ENCODE measurements at places on chromosomes 4 and X.

DNA sequence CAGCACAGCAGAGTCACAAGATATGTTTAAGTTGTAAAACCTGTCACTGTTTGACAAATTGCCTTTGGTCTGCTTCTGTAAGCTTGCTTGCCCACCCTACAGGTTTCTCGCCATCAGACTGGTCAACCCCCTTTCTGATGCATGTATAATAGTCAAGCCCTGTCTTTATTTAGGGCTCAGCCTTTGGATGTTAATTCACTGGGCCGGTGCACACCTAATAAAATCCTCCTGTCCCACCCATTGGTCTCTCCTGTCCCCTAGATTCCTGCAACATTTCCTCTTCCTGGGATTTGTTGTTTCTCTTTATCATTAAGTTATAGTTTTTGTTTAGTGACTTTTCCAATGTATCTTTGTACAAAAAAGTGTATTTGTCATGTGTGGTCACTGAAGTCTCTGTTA, 38.2 kb downstream of the GLUD2 start:
- no peak for DNase-seq

DNA sequence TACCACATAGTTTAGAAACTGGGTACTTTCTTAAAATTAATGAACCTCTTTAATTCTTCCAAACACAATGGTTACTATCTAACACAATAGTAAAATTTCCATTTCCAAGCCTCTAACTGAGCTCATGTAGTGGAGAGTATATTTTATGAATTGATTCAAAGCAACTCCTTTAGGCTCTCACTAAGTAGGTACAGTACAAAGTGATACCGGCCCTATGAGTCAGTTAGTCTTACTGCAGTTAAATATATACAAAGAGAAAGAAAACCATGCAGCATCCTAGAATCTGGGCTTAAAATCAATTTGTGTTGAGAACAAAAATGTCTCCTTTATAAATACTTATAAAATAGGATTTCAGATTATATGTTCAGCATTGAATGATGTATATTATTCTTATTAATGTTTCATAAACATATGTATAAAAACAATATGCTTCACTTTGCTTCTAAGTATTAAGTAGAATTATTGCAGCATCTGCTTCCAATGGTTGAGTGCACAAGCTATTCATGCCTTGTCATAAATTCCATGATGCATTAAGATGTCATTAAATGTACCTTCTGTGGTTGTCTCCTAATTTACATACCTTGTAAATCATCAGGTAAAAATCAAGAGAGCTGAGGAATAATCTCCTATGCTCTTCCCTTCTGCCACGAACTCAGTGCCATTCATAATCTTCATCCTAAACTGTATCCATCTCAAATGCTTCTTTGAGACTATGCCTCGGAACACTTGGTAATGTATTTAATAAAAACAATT, 1037.8 kb downstream of the STPG2 start:
- no peak for DNase-seq

DNA sequence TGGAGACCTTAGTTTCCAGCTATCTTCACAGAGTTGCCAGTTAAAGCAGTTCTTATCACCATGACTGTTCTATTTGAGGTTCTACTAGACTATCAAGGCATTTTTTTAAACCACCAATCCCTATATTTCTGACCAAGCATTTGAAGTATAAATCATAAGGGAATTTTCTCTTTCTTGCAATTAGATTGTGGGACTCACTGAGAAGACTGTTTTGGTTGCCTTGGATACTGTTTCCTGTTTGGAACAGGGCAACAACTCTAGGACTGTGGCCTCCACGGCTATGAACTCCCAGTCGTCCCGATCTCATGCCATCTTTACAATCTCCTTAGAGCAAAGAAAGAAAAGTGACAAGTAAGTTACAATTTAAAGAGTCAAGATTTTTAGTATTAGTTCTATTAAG, 11.8 kb downstream of the KIF4A start:
- no peak for DNase-seq

DNA sequence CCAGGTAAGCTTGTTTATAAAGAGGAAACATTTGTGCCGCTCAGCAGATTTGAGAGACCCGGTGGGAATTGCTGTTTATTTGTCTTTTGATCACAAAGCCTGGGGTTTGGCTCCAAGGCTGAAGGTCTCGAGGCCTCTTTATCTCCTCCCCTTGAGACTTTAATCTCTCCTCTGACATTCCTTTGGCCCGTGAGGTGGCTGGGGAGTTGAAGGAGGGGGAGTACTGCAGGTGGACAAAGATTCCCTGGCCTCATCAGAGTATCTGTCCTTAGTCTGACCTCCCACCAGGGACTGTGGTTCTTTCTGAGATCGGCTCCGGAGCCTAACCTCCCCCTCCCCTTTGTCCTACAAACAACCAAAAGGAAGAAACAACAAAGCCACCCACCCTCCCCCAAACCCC, 216.5 kb downstream of the MID1IP1 start:
- no peak for DNase-seq

DNA sequence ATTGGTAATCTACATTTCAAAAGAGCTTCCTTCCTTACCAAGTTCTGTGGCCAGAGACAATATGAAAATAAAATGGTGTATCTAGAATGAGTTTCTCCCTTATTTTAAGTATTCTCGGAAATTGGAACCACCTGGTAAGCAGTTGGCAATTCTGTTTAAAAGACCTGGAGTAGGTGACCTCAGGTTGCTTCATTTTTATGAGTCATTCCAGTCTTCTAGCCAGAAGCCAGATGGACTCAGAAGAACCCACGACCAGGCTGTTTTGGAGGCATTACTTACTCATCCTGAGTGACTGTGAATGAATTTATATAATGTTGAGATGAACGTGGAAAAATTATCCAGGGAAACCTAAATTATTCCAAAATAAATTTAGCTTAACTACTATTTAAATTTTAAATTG, 9.1 kb downstream of the BMPR1B start:
- DNase-seq = no peak

DNA sequence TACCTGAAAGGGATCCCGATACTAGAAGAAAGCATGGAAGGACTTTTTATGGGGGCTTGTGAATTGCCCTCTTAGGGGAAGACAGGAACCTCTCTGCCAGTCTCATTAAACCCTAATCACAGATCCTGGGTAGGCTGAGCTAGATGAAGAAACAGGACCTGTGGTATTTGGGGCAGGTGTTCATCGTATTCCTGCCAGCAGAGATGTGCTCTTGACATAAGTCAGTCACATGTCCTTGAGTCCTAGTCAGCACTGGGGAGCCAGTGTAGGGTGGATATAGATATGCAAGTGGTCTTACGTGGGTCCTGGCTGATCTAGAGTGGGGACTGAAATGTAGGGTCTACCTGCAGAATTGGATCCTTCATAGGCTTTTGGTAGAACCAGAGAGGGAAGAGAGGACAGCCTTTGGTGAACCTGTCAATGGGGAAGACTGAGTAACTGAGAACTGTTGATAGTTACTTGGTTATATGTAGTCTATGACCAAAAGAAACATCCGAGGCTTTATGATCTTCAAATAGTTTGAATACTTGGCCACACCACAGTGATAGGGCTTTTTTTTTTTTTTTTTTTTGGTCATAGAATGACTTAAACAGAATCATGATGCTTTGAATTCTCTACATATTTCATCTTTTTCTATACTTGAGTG, 63.5 kb upstream of the WDR1 start:
- no peak for DNase-seq

DNA sequence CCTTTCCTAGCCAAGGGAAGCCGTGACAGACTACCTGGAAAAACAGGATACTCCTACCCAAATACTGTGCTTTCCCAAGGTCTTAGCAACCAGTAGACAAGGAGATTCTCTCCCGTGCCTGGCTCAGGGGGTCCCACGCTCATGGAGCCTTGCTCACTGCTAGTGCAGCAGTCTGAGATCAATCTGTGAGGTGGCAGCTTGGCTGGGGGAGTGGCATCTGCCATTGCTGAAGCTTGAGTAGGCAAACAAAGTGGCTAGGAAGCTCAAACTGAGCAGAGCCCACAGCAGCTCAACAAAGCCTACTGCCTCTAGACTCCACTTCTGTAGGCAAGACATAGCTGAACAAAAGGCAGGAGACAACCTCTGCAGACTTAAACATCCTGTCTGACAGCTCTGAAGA, 177.1 kb downstream of the PARM1 start:
- no peak for DNase-seq

DNA sequence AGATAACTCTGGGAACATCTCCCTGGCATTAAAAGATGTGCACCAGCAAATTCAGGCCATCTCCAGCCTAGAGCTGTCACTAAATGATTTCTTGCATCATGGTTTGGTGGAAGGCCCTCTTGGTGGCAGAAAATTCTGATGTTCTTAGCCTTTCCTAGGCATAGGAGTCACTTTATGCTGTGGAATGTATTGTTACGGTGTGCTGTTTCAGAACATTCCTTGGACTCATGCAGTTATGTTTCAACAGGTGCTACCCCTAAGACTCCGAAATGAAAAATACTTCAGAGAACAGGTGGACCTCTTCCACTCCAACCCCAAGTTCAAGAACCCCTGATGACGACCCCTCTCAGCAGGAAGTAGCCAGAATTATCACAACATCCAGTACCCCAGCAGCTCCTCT, 20.3 kb upstream of the PAPSS1 start:
- no peak for DNase-seq

All from mucosa of gallbladder (tissue), 1 donor.